CD8-positive, alpha-beta memory T cell (primary cell): ENCODE measurements at places on chromosomes 6 and 20.

- no peak for DNase-seq
Measured at GRCh38 chr20:64168381-64169090, 4.3 kb downstream of the MYT1 start.

- no peak for DNase-seq
Measured at GRCh38 chr6:6801005-6801335, 212.4 kb downstream of the LY86 start.

- no peak for DNase-seq
Measured at GRCh38 chr6:136646377-136646776, 96.2 kb upstream of the MAP7 start.

- no peak for DNase-seq
Measured at GRCh38 chr20:60921022-60921622, 330.9 kb upstream of the CDH4 start.

DNA sequence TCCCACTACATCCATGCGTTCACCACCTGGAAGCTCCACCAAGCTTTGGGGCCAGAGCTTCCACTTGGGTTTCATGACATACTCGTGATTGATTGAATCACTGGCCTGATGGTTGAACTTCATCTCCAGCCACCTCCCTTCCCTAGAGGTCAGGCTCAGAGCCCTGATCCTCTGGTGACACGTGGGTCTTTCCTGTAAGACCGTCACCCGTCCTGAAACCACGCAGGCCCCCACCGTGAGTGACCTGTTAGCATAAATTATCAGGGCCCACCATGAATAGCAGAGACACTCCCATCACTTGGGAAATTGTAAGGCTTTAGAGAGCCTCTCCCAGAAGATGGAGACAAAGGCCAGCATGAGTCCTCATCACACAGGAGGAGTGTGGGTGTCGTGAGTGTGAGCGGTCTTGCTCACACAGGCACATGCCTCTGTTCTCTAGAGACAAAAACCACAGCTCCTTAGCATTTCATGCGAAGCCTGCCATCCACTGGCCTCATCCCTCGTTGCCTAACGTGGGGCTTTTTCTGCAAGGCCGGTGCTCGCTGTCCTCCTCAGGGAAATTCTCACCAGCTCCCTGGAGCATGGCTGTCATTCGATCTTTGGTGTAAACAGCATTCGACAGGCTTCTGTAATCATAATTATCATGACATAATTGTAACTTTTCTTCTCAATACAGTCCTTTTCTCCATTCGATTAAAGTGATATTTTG is 65.1 kb upstream of the DUSP22 start:
- no peak for DNase-seq

- DNase-seq = no peak
Measured at GRCh38 chr20:3763671-3764601, 3.6 kb downstream of the ADISSP start.

- DNase-seq = no peak
Measured at GRCh38 chr6:139361211-139361610, 13.2 kb downstream of the CITED2 start.

DNA sequence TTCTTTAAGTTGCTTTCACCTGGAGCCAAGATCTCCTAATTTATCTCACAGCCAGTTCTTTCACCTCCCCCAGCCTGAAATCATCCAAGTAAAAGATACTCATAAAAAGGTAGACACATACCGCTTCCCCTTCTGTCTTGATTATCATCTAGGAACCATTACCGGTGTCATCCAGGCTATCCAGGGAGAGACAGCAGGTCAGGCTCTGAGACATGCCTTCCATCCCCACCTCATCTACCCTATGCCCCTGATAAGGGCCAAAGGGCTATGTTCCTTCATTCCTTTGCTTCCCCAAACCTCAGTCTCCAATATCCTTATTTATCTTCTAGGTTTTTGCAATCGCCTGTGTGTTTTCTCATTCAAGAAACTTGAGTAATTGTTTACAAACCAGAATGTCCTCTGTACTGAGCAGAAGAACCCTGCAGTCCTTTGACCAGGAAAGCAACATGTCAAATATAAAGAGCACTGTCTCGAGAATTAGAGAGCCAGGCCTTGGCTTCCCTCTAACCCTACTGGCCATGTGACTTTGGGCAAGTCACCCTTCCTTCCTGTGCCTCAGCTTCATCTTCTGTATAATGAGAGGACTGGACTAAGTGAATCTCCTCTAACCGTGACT is 41.0 kb downstream of the TNFRSF21 start:
- DNase-seq = no peak

DNA sequence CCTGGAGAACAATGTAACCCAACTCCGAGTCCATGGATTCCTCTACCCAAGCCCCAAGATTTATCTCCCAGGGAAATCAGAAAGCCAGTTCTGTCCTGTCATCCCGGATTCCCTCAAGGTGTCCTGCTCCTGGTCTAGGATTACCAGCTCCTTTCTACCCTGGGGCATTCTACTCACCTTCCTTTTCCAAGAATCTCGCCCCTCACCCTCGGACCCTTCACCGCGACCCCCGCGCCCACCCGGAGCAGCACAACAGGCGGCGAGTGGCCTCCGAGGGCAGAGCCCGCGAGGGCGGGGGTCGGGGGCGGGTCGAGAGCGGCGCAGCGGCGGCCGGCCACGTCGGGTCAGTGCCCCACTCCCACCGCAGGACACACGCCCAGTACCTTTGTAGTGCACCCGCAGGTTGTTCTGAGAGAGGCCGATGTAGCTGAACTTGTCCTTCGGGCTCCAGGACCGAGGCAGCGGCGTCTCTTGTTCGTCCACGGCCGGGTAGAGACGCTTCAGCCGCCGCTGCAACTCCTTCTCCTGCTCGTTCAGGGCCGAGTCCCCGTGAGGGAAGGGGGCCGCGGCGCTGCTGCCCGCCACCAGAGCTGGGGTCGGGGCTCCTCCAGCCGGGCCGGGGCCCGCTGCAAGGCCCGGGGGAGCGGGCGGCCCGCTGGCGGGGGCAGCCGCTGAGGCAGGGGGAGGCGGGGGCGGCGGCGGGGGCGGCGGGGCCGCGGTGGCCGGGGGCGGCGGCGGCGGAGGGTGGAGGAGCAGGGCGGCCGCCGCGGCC is 897 bp downstream of the RANBP9 start:
- DNase-seq = peak; percentile 57

GRCh38 chr20:2701671-2702081 is 9.1 kb downstream of the EBF4 start:
- DNase-seq = no peak

DNA sequence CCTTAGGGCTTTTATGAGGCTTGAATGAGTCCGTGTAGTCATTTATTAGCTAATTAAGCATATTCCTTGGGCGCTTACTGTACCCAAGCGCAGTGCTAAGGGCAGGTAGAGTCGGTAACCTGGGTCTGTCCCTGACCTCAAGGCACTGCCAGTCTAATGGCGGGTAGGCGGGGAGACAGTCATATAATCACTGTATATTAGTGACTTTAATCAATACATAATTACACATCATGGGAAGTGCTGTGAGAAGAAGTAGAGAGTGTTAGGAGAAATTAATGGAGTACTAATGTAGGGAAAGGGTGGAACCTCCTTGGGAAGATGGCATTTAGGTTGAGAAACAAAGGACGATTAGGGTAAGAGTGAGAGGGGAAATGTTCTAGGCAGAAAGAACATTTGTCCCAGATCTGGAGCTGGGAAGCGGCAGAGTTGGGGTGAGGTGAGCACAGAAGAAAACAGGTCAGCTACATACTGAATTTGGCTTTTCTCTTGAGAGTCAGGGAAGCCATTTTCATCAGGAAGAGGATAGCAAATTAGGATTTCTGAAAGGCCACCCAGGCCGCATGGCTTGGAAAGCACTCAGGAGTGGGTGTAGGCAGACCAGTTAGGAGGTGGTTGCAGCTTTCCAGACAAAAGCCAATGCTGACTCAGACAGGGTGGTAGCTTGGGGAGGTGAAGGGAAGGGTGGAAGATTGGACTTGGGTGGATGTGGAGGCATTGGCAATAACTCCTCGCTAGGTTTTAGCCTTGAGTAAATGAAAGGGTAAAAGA is 954 bp upstream of the BLCAP start:
- DNase-seq = no peak
